ENCODE measurements at places on chromosomes 11 and 22.

- DNase-seq, result no peak
These were observed 39.7 kb upstream of the POU2AF2 start for GRCh38 chr11:111205632-111206385.

- no peak for DNase-seq
These were observed 2.3 kb downstream of the DEPDC7 start for GRCh38 chr11:33017965-33018364.

- DNase-seq, result no peak
These were observed 32.9 kb upstream of the HORMAD2 start for GRCh38 chr22:30047364-30047738.

GRCh38 chr11:17599460-17599925 is 52.4 kb downstream of the OTOG start:
- no peak for DNase-seq

DNA sequence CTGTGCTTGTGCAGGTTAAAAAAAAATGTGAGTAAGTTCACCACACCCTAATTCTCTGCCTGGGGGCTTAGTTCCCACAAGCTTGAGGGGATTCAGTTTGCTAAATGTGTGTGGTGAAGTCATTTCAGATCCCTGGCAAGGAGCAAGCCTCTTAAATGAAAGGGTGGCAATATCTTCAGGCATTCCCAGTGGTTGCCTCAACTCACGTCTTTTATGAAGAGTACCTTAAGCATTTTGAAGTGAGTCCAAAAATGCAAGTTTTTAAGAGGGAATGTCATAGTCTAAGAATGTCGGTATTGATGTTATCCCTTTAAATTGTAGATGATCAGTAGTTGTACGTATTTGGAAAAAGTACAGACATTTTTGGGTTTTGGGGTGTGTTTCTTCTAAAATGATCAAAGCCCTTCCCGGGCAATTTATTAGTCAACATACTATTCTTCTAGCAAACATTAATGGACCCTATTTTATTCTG is 4.9 kb downstream of the TCP11L1 start:
- no peak for DNase-seq

DNA sequence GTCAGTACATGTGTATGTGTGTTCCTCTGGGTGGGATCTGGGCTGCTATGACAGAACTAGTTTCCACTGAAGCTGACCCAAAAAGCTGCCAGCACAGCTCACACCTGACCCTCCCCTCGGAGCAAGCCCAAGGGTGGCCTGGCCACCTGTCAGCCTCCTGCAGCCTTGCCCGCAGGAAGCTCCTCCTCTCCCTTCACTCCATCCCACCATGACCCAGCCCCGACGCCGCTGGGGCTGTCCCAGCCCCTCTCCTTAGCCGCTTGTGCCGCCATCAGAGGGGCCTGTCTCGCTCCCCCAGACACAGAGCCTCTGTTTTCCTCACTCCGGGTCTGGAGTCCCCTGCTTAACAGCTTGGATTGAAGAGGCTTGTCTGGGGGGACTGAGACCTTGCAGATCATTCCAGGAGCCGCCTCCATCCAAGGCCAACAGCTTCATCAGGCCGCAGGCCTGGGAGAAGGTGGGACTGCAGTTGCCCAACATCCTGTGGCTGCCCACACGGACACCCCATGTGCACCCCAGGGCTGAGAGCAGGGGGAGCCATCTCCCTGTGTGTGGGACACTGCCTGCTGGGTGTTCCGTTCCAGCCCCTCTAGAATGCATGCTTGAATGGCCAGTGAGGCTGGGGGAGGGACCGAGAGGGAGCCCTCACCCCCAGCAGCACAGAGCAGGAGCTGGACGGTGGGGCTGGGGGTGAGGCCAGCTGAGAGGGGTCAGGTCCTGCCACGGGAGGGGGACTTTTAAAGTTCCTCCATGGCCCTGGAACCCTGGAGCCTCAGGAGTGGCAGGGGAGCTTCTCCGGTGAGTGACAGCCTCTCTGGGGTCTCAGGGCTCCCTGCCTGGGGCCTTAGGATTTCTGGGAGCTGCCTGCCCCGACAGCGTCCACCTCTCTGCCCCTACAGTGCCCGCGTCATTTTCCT is 696 bp downstream of the MRGPRF start:
- no peak for DNase-seq

DNA sequence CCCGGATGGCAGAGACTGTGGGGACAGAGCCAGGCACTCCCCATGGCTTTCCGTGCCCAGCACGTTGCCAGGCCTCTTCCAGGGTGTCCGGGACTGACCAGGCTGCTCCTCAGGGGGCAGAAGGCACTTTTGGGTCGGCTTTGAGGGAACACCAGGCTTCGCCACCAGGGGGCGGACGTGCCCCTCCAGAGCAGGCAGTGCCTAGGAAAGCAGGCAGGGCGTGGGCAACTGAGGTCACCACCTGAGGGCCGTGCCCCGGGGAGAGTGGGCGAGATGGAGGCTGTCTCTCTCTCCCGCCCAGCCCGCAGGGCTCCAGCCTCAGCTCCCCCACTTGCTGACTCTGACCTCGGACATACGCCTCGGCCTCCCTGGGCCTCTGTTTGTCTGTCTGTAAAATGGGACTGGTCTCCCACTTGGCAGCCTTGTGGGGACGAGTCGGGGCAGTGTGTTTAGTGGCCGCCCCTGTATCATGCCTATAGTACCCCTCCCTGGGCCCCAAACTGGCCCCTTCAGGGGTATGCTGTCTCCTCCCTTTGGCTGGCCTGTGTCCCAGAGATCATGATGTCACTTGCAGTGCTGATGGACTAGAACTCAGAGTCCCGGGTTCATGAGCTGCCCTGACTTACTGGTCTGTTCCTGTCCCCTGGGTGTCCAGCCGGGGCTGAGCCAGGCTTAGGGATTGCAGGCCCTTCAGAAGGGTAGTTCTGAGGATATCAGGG is 4.4 kb upstream of the PRR5 start:
- peak; percentile 77 for DNase-seq

DNA sequence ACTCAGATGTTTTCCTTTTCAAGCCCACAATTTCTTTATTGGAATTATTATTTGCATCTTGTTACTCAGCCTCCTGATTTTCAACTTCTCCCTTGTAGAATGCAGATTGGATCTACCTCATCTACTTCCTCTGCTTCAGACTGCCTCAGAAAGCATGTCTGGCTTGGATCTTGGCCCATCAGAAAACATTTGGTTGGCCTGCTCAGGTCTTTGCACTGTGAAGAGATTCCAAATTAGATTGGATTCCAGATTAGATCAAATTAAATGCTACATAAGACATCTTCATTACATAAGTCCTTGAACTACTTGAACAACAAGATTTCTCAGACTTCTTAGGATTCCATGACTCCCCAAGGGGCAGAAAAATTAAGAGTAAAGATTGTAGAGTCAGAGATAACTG is 358.0 kb downstream of the DLG2 start:
- DNase-seq, result no peak

DNA sequence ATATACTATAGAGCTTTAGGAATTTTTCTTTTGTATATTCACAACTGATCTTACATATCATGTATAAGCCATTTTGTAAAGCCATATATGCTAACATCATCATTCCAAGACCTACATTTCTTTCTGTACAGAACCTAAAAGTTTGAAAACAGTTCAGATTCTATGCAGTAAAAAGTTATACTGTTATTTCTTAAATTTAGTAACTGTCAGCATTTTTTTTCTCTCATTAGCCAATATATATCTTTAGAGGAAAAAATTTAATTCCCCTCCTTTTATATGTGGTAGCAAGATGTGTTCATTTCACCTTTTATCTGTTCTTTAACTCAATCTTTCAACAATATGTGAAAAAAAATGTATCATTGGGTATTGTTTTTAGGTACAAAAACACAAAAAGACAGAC is 120.4 kb upstream of the TP53AIP1 start:
- DNase-seq, result no peak

Data from stimulated activated CD4-positive, alpha-beta T cell treated with anti-CD3 and anti-CD28 coated beads, Interleukin-15, amount 100 ng/mL, for 1 hour (primary cell).